ENCODE measurements at places on chromosomes 7 and 10. TPM values are rescaled to one million over a fixed set of nuclear protein-coding genes. Genes with fewer than 3 reads are reported as not detected.

DNA sequence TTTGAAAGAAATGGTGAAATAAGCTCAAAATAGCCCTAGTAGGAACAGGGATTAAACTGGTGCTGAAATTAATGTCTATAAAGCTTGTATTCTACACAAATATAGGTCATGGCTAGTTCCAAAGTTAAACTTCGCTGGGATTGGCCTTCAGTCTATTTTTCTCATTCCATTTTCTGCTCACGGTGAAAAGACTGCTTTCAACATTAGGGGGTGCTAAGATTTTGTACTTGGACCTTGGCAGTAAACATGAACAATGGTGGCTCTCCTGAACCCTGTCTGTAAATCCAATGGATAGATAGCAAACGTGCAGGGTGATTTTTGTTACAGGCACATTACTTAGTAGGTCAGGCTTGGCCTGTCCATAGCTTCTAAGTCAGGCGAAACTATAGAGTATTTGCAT lies 36.0 kb upstream of the RSU1 start:
- DNase-seq = no peak

Gene AUTS2
- total RNA-seq = not detected

DNA sequence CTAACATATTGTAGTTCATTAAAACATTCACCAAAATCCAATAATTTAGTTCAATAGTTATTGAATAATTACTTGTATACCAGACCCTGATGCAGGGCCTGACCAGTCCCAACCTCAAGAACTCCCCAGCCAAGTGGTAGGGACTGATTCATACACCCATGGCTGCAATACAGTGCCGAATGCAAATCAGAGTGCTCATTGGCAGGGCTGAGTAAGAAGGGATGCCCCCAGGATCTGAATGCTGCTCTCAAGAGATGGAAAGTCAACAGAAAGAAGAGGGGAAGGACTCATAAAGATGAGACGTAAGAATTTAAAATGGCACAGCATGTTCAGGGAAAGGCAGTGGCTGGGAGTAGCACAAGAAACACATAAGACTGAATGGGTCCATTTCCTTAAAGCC lies 29.9 kb downstream of the ZNF438 start:
- no peak for DNase-seq

DNA sequence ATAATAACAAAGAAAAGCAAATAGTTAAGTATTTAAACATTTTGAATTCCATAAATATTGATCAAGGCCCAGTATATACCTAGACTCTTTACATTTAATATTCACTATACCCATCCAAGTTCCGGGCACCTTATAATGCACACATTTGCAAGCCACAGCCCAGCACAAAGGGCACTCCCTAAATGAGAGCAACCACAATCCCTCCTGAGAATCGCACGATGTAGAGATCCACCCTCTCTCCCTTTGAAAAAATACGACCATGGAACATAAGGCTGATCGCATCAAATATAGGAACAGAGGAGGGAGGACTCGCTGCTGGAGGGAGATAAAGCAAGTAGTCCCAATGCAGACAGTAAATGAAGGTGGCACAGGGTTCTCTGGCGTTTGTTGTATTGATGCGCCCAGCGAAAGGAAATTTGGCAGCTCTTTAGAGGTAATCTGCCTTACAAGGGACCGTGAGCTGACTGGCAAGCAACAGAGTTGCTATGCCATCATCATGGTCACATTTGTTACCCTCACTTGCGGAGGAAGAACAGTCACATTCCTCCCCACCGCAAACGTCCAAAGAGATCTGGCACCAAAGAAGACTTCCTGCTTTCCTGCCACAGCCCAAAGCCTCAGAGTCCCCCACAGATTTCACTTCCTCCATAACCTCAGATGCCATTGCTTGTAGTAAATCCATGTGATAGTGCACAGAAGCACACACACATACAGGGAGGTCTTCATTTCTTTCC lies 16.1 kb upstream of the TAS2R40 start:
- peak; percentile 43 for DNase-seq

Gene COL28A1
- 3.2 TPM for total RNA-seq

GRCh38 chr10:17387861-17388503 lies 66.4 kb downstream of the ST8SIA6 start:
- DNase-seq = peak; percentile 24

DNA sequence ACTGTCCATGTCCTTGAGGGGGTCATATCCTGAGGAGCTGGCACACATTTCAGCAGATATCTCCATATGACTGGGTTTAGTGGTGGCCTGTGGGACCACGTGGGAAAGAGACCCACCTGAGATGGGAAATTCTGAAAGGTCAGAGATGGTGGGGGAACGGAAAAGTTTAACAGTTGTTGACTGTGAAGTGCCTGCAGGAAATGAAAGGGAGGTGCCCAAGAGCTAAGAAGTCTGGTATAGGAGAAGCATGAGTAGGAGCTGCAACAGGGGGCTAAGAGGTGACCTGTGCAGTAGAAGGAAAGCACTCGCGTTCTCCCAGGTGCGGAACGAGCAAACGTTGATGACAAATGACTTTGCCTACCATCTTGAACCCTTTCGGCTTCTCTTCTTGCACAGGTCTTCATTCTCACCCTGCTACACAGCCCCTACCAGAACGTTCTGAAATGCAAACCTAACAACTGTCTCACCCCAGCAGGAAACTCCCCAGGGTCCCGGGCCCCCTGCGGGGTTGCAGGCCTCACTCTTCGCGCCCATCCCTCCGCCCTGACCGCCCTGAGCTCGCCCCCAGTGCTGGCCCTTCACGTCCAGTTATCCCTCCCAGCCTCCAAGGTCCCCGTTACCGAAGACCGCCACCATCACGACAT lies 9.8 kb upstream of the FXYD4 start:
- no peak for DNase-seq

- no peak for DNase-seq
These were observed 55.3 kb upstream of the YAE1 start for GRCh38 chr7:39510864-39511354.

Gene PAX4
- not detected for total RNA-seq

Gene HHEX
- total RNA-seq = 91.5 TPM

Gene SPDYE11
- total RNA-seq = not detected

DNA sequence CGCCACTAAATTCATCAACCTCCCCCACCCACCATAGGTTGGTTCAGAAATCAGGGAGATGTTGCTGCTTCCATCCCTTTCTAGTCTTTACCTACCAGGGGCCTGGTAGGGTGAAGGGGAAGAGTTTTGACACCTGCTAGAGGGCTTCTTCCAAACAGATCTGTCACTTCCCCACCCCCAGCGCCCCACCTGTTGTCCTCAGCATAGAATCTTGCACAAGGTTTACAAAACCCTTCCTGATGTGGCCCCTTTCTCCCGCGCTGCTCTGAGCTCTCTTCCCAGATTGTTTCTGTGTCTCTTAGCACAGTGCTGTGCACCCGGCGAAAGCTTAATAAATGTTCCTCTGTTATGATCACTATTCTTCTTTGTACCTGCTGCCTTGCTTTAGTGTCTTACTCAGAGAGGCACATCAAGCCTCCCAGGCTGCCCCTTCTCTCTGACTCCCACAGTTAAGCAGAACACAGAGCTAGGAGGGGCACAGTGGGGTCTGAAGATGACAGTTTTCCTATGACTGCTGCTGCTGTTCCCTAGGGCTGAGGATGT lies 11.2 kb upstream of the C10orf95 start:
- no peak for DNase-seq

Gene FGFR2
- 53.6 TPM for total RNA-seq

GRCh38 chr7:25180592-25180923 lies 47.7 kb downstream of the NPVF start:
- no peak for DNase-seq

GRCh38 chr7:143884241-143884968 lies 17.6 kb downstream of the TCAF1 start:
- DNase-seq = no peak

GRCh38 chr10:88833723-88834122 lies 17.9 kb downstream of the ANKRD22 start:
- DNase-seq = no peak

DNA sequence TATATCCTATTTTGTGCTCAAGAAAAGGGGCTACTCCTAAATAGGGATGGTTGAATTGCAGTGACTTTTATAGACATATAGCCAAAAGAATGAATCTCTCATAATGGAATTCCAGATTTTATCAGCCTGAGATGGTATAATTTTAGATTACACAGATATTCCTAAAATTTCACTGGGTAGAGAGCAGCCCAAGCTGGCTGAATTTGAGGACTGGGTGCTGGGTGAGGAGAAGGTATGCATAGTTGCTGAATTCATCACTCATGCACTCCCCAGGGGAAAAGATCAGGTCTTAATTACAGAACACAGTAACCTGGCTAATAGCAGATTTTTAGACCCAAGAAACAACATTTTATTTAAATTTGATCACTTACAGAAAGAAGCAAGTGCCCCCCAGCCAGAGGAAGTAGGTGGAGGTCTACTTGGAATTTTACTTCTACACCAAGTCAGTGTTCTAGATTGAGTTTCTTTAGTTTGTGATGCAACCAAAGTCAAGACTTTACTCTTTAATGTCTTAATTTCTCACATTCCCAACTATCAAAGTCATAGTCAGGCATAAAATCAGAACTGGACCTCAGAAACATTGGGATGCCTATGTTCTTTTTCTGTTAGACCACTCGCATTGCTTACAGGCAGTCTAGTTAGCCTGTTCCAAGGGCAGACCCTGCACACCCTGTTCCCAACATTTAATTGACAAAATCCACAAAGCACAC lies 337.4 kb upstream of the PODXL start:
- no peak for DNase-seq

GRCh38 chr7:96563409-96563808 lies 146.2 kb downstream of the SEM1 start:
- DNase-seq = no peak

Gene STEAP1
- total RNA-seq = 41.8 TPM

Gene MLXIPL
- total RNA-seq = 3.0 TPM

- DNase-seq = peak; percentile 56
These were observed 203.0 kb upstream of the MEOX2 start for GRCh38 chr7:15889507-15889906.

Gene GJD4
- not detected for total RNA-seq

Gene SPDYE3
- not detected for total RNA-seq

Gene FAM237B
- total RNA-seq = not detected

DNA sequence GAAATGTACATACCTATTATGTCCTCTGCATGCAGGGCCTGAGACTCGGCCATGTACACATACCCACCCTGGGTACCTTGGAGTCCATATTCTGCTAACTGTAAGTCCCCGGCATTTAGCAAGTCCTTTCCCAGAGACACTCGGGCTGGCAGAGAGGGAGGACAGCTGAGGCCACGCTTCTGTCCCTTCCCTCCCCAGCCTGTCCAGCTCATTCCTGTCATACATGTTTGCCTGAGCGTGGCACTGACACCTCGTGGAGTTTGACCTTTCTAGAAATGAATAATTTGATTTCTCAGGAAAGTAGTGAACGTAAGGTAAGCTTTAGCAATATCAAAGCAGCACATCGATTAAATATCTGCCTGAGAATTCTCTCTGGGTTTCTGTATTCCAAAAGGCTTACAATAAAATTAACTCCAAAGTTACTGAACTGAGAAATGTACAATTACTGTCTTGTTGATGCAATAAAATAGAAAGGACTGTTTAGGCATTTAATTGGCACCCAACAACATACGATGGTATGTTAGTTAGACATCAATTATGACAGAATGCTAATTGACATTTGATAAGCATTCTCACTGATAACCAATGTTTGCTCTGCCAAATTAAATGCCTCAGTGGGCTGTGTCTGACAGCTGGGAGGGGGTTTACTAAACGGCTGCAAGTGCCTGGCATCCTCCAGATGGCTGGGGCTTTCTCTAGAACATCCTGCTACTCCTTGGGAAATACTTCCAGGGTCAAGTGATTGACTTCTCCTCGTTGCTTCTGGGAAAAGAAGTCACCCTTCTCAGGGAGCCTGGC lies 221.2 kb downstream of the CCSER2 start:
- no peak for DNase-seq

Gene OR2A42
- not detected for total RNA-seq

GRCh38 chr7:151696721-151697514 lies 177.2 kb upstream of the RHEB start:
- DNase-seq = peak; percentile 80

DNA sequence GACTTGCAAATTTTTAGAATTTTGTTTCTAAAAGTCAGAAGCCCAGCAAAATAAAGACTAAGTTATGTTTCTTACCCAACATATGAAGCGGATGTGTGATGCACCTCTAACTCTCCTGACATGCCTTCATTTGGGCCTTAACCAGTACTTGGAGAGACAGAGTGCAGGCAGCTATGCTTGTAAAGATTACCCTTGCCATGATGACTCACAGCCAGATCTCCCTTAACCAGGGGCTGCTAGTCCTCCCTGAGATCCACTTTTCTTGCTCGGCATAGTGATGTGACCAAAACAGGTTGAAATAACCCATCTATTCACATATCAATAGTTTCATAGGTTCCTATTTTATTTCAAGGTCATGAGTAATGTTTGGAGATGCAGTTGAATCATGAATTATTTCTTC lies 43.6 kb downstream of the PPP1R3A start:
- no peak for DNase-seq

- no peak for DNase-seq
These were observed 26.2 kb downstream of the GRID1 start for GRCh38 chr10:86340176-86340990.

GRCh38 chr7:44646921-44647636 lies 40.7 kb downstream of the OGDH start:
- DNase-seq = no peak

DNA sequence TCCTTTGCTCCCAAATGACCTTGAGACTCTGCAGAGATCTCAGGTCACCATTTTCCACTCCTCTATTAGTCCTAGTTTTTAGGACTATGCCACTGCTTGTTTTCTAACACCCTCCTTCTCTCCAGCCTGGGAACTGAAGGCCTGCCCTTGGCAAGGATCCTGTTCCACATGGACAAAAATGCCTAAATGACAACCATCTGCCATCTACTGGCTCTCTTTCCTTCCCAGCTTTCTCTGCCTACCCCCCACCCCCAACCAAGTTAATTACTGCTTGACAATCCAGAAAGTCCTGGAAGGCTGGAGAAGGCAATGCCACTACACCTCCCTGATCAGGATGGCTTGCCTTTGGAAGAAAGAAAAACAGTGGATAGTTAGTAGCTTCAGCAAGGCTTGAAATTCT lies 44.8 kb upstream of the SP8 start:
- DNase-seq = no peak

Gene LMOD2
- not detected for total RNA-seq

DNA sequence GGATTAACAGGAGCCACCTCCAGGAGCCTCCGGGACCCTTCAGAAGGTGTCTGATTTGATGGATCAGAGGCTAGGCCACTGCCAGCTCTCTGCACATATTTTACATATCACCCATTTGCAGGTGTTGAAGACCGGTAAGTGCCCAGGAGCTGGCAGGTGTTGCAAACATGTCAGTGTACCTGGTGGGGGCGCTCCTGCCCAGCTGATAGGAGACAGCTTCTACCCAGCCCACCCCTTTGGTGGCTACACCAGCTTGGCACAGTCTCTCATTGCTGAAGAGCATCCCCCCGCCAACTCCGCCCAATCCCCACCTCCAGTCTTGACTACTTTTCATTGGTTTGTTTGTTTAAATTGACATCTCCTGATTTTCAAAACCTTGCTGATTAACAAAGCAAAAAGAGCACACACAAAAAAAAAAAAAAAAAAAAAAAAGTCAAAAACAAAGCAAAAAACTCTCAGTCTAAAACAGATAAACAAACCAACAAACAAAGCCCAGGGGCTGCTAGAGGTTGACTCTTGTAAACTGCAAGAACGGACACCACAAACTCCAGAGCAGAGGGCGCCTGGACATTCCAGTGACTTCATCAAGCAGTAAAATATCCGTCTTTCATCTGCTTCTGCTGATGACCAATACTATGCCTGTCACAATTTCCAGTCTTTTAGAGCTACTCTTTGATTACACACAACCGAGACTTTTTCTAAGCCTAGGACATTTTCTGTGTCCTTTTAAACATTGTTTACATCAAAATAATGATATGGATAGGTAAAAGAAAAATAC lies 275.3 kb downstream of the NRG3 start:
- peak; percentile 69 for DNase-seq
